Hematopoietic multipotent progenitor cell treated with erythropoietin and hydrocortisone succinate and interleukin-3 and kit ligand, for 8 days (in vitro differentiated cells): ENCODE measurements at places on chromosomes 13 and 19.
A peak's percentile ranks its signal among the peaks of the same experiment; 100 is the strongest.

DNA sequence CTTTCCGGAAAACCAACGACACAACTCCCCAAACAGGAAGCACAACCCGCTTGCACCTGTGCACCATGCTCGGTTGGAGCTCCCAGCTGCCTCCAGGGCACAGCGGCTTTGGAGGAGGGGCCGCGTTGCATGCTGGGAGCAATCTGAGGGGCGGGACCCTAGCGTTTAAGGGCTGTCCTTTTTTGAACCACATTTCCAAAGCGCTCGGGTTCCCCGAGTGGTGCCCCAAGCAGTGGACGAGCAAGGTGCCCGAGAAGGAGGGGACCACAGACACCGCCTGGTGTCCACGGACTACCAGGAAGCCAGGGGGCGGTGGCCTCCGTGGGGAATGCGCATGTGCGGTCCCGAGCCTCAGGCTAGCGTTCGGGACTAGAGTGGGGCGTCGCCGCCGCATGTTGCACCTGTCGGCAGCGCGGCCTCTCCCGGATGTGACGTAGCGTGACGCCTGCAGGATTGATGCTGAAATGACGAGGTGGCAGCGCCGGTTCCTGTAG, 11.9 kb upstream of the ZNF57 start:
- peak; percentile 64 for DNase-seq

- DNase-seq = peak; percentile 30
Observed at GRCh38 chr19:48964205-48965039, 687 bp upstream of the FTL start.

DNA sequence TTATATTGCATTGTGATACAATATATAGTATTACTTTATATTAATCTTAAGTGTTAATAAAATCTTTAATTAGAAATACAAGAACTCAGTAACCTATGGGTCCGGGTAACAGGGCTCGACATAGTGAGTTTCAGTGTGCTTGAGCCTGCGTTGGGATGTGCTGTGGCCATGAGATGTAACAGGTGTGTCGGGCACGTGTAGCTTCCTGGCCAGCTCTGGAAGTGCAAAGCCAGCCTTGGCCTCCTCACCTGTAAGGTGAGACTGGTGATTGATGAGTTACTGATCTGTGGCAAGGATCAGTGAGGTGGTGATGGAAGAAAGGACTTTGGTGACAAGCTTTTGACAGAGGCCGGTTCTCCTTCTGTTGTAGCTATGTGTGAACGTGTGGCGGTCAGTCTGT, 19.2 kb downstream of the ATP4B start:
- no peak for DNase-seq

DNA sequence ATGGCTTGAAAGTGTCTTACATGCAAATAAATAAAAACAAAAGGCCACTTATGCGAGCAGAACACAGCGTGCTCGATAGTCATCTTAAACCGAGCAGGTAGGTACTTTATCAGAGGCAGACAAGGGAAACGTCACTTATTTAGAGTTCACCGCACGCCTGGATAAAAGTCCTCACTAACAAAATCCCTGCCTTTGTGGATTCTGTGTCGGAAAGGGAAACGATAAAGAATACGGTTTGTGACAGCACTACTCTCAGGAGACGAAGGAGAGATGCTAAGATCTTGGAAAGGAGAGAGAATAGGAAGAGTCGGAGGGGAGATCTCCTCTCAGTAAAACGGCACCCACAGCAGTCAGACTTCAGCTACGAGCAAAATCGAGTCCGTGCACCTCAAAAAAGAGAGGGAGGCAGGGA, 581 bp downstream of the RCBTB1 start:
- peak; percentile 27 for DNase-seq

DNA sequence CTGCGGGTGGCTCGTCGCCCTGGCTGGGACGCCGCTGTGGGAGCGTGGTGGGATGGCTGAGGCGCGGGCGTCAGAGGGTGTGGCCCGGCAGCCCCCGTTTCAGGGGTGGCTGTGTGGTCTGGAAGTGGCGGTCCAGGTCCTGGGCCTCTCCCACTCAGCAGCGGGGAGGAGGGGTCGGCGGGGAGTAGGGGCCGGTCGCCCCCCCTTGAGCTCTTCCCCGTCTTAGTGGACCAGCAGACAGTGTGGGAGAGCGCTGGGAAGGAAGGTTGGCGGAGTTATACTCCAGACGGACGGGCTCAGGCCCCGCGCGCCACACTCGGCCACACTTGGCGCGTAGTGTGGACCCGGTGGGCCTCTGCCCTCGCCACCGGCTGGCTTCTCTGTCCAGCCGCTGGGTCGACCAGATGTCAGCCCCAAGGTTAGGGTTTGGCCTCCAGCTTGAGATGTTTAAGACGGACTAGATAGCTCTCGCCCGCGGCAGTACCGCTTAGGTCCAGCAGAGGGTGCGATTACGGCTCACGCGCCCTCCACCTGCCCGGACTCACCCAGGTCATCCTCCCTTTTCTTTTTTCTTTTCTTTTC, 21.7 kb upstream of the ZNF429 start:
- DNase-seq = peak; percentile 62

DNA sequence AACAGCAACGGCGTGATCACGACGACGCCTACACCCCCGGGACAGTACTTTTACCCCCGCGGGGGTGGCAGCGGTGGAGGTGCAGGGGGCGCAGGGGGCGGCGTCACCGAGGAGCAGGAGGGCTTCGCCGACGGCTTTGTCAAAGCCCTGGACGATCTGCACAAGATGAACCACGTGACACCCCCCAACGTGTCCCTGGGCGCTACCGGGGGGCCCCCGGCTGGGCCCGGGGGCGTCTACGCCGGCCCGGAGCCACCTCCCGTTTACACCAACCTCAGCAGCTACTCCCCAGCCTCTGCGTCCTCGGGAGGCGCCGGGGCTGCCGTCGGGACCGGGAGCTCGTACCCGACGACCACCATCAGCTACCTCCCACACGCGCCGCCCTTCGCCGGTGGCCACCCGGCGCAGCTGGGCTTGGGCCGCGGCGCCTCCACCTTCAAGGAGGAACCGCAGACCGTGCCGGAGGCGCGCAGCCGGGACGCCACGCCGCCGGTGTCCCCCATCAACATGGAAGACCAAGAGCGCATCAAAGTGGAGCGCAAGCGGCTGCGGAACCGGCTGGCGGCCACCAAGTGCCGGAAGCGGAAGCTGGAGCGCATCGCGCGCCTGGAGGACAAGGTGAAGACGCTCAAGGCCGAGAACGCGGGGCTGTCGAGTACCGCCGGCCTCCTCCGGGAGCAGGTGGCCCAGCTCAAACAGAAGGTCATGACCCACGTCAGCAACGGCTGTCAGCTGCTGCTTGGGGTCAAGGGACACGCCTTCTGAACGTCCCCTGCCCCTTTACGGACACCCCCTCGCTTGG, 966 bp downstream of the JUNB start:
- peak; percentile 75 for DNase-seq

DNA sequence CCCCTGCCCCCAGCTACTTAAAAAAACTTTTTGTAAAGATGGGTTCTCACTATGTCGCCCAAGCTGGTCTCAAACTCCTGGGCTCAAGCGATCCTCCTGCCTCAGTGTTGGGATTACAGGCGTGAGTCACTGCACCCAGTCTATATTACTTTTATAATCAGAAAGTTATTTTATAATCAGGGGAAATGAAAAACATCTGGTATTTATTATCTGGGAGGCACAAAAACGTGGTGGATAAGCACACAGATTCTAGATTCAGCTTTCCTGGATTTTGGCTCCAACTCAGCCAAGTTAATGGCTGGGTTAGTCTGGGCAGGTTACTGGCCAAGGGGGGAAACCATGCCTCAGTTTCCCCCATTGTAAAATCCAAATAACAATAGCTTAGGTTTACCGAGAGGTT, 24.7 kb downstream of the KEAP1 start:
- DNase-seq = peak; percentile 10
